H4 (cell line): ENCODE measurements at places on chromosomes 12 and 14.

GRCh38 chr12:112297188-112297587 is 85.0 kb downstream of the HECTD4 start:
- no peak for DNase-seq

- no peak for DNase-seq
Measured at GRCh38 chr12:55385891-55386290, 14.4 kb upstream of the OR6C65 start.

GRCh38 chr14:48974994-48975393 is 611.2 kb downstream of the RPS29 start:
- DNase-seq = no peak

GRCh38 chr12:121439715-121440114 is 39.8 kb downstream of the RNF34 start:
- no peak for DNase-seq

DNA sequence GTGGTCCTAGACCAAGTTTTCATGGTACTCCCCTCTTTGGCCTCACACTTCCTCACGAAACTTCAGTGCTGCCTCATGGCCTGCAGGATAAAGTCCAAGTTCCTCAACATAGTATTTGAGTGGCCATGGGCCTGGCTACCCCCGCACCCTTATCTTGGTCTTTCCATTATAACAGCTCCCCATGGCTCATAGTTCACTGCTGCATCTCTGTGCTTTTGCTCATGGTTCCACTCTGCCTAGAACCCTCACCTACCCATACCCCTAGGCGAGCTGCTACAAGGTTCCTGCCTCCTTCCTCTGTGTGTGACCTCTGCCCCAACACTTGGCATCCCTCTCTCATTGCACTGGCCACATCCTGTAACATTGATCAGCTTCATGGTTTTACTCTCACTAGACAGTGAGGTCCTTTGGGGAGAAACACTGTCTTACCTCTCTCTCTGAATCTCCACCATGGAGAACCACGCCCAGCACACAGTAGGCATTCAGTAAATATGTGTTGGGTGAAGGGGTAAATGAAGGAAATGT is 158.9 kb downstream of the GPR65 start:
- DNase-seq = no peak

DNA sequence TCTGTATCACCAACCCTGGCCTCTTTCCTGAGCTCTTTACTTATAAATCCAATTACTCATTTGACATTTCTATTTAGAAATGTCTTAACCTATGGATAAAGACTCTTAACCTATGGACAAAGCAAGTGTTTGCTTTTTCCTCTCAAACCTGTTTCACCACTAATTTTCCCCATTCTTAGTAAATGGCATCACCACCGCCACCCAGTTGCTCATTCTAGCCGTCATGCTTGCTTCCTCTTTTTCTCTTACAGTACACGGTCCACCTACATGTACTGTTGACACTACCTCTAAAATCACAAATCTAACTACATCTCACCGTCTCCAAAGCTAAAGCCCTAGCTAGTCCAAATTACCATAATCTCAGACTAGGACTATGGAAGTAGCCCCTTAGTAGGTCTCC is 60.0 kb downstream of the CAPS2 start:
- no peak for DNase-seq

- no peak for DNase-seq
Measured at GRCh38 chr14:89236851-89237250, 180.2 kb downstream of the FOXN3 start.

GRCh38 chr14:53338192-53338591 is 185.1 kb upstream of the DDHD1 start:
- peak; percentile 47 for DNase-seq

DNA sequence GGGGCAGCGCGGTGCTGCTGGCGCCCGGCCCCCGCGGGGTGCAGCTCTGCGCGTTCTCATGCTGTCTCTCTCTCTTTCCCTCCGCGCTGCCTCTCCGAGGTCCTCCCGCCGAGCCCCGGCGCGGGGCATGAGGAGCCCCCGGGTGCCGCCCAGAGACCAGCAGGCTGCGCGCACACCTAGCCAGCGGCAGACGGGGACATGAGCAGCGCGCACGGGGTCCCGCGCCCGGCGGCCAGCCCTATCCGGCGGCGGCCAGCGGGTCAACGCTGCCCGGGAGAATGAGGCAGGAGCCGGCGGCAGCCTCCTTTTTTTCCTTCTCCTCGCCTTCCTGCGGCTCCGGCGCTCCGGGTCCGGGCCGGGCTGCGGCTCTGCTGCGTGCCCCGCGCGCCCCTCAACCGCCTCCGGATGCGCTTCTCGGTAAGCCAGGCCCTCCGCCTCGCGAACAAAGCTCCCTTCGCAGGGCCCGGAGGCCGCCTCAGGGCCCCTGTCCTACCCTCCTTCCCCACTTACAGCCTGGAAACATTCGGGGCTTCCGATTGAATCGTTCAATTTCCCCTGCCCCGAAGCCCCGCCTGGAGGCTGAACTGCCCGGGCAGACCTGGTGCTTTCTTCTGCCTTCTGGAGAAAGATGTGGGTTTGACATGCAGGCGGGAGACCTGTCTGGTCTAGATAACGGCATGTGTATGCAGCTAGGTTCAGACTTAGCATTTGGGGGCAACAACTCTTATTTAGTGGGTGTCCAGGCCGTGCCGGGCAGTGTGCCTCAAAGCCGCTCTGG is at the start of gene TUNAR:
TUNAR (plus strand) TSS at position 72 of the 778 bp plus-strand sequence.
- no peak for DNase-seq

- no peak for DNase-seq
Measured at GRCh38 chr14:52724360-52724644, 5.7 kb upstream of the STYX start.

GRCh38 chr12:131459773-131460365 is 251.0 kb upstream of the SFSWAP start:
- DNase-seq = no peak

DNA sequence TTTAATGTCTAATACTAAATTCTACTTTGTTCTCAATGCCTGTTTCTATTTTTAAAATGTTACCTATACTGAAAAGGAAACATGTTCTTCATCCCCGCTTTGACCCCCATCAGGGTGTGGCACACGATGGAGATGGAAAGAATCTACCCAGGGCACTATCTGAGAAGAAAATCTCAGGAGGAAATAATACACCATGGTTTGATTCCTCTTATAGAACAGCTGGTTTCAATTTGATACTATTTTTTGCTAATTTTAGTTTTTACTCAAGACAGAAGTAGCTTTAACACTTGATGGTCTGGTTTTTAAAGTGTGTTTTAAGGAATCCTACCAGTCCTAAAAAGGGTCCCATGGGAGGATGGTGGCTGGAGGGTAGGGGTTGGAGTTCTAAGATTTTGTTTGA is 56.7 kb downstream of the PPM1H start:
- DNase-seq = no peak

DNA sequence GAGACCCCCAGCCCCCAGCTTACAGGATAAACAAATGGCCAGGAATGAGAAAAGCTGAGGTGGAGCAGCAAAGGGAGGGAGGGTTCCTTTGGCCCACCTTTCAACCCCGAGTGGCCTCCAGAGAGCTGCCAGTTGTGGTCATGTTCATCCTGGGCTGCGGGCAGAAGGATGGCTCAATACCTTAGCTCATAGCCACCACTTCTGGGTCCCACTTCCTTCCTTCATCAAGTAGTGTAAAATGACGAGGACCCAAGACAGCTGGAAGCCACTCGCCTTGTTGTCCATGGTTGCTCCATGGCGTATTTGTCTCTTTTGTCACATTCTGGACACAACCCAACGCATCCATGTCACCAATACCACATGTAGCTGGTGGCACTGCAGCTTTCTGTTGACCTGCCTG is 24.2 kb downstream of the CRACR2A start:
- peak; percentile 85 for DNase-seq

DNA sequence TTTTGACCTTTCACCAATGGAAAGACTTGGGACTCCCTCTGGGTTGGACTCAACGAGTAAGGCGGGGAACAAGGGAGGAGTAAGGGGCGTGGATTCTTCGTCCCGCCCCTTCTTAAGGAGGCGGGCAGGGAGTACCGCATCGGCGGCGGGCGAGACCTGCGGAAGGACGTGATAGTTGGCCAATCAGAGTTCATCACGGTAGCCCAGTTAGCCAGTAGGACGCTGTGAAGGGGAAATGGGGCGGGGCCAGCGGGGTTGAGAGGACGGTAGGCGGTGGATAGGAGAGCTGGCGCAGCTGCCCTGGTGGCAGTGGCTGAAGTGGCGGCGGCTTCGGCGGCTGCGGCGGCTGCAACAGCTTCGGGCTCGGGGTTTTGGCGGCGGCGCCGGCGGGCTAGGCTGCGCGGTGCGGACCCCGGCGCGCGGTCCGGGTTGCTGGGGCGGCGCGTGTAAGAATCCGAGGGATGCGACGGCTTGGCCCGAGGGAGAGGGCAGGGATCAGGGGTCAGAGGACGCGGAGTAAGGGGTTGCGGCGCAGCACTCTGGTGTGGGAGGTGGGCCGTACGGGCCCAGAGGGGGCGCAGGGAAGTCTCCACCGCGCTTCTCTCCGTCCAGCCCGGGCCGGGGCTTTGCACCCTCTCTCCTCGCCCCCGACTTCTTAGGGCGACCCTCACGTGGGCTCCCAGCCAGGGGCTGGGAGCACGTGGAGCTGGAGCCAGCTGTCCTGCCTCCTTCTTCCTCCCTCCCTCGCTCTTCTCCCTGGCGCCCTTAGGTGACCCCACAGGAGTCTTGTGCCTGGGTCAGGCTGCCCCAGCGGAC is at the start of gene TPCN1:
TPCN1 (plus strand) TSS at position 284 of the 816 bp plus-strand sequence. CDS start 5,389 bp downstream, outside the sequence.
- peak; percentile 99 for DNase-seq

DNA sequence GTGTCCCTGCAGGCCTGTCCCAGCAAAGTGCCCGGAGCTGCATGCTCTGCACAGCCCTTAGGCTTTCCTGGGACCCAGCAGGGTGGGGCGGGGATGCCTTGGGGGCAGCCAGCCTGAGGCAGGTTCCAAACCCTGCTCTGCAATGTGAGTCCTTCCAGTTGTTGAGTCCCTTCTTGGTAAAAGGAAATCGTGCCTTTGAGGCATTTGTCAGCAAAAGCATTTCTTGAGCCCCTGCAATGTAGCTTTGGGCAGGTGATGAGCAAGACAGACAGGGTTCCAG is 38.1 kb upstream of the TRAF3 start:
- DNase-seq = no peak

GRCh38 chr12:39012870-39013269 is 107.5 kb upstream of the CPNE8 start:
- DNase-seq = no peak

GRCh38 chr12:94308612-94309011 is 151.1 kb downstream of the CEP83 start:
- no peak for DNase-seq

- DNase-seq = no peak
Measured at GRCh38 chr12:69649529-69649928, 38.8 kb upstream of the LRRC10 start.
